HAP-1 (cell line): ENCODE measurements at places on chromosomes 3 and 15.

GRCh38 chr3:107077391-107077790 is 299.8 kb upstream of the CCDC54 start:
- DNase-seq, result no peak

DNA sequence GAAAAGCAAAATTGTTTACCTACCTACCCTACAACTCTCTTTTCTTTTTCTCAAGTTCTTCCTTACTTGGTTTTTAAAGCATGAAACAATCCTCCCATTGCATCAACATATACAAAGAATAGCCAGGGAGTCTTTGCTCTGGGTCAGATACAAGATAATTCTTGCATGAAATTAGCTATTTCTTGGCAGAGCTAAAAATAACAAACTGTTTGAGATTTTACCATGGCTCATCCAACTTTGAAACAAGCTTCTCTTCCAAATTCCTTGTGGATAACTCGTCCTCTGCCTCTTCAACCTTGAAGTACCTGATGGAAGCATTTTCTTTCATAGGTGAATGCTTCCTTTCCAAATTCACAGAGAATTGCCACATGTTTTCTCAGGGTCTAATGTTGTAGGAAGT is 9.2 kb upstream of the CBLB start:
- no peak for DNase-seq

- DNase-seq, result no peak
Observed at GRCh38 chr15:61736790-61737189, 323.5 kb downstream of the VPS13C start.

DNA sequence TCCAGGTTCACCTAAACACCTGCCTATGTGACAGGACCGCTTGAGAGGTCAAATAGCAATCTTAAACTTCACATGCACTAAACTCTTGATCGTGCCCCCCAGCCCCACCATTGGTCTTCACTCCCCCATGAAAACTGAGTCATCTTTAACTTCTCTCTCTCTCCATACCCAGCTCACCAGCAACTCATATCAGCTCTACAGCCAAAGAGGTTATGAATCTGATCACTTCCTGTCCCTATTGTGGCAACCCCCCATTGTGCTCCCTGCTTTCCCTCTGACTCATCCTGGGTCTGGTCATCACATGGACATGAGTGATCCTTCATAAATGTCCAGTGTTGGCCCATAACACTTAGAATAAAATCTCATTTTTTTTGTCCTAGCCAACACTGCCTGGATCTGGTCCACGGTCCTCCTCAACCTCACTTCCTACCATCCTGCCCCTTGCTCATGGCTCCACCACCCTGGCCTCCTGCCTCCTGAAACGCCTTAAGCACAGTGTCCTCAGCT is 103.4 kb upstream of the HACD2 start:
- no peak for DNase-seq

- DNase-seq, result no peak
Observed at GRCh38 chr15:41350057-41350717, 17.5 kb downstream of the NUSAP1 start.

DNA sequence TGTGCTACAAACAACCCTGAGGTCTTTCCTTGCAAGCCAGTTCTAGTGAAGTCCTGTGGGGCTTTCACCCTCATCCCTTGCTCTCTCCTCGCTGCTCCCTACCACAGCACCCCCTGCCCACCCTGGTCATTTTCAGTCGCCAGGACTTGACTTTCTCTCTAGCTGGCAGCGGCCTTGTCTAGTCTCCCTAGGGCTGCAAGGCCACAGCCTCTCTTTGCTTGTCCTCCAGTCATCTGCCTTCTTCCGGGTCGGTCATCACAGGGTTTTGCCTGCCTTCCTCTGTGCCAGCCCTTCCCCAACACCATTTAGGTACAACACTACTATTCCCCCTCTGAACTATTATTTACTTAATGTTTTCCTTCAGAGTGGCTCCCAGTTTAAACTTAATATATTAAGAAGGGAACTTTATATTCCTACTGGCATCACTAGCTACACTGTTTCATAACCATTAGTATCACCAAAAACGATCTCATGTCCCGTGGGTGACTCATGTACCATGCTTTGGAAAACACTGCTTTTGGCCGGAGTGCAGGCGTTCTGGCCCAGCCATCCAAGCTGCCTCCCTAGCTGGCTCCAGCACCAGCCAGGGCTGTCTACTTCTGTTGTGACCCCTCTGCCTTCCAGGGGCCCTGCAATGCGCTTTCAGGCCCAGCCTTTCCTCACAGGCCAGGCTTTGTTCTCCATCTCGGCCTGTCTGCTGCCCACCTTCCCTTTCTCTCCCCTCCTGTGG is 21.4 kb downstream of the FAH start:
- no peak for DNase-seq

DNA sequence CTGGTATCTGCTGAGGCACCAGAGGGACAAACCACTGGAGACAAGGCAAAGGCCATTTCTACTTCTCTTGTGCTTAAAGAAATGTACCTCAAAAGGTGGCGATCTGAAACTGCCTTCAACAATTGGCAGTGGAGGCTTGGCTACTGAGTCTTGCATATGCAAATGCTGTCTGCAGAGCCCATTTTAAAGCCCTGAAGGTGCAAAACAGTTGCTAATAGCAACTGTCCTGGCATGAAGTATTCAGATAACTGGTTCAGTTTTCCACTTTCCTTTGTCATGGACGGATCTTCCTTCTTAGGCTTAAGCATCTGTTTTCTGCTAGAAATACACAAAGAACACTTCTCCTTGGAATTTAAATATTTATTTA is 71.4 kb upstream of the PSMD6 start:
- DNase-seq, result peak; percentile 79

DNA sequence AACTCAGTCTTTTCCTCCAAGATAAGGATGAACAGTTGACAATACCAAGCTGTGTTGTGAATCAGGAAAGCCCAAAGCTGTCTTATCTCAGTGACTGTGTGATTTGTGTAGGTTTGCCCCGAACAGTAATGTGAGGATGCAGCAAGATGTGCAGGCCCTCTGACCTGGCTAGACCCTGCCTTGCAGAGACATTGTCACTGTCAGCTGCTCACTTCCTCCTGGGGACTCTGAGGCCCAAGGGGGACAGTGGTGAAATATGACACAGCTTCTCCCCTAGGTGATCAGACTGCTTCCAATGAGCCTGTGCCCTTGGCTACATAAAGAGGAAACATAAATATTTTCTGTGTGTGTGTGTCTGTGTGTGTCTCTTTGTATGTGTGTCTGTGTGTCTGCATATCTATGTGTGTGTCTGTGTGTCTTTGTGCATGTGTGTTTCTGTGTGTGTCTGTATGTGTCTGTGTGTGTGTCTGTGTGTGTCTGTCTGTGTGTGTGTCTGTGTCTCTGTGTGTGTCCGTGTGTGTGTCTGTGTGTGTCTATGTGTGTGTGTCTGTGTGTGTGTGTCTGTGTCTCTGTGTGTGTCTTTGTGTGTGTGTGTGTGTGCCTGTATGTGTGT is 21.7 kb downstream of the LRRK1 start:
- no peak for DNase-seq

DNA sequence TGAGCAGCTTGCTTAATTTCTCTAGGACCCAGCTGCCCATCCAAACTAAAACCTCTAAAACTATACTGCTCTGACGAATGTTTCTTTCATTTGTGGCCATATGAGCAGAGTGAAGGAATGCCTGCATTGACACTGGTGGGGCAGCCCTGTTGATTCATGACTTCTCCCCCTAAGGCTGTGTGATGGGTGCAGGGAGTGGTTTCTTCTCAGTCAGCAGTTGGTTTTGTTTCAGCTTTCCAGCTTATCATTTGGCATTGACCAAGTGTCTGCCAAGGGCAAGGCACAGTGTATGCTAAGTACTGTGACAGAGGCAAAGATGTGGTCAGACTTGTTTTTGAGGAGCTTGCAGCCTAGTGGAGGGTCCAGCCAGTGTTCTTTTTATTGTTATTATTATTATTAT is 4.7 kb downstream of the ABHD6 start:
- DNase-seq, result no peak

DNA sequence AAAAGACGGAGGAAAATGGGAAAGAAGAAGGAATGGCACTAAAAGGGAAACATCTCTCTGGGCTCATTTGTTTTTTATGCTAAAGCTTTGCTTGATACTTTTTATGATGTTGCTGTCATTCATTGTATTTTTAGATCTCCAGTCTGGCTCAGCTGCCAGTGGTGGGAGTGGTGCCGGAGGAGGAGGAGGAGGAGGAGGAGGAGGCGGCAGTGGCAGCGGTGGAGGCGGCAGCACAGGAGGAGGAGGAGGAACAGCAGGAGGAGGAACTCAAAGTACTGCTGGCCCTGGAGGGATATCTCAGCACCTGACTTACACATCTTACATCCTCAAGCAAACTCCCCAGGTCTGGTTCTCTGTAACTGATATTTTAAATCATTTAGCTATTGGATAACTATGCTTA is 49.6 kb downstream of the MAP6D1 start:
- no peak for DNase-seq

DNA sequence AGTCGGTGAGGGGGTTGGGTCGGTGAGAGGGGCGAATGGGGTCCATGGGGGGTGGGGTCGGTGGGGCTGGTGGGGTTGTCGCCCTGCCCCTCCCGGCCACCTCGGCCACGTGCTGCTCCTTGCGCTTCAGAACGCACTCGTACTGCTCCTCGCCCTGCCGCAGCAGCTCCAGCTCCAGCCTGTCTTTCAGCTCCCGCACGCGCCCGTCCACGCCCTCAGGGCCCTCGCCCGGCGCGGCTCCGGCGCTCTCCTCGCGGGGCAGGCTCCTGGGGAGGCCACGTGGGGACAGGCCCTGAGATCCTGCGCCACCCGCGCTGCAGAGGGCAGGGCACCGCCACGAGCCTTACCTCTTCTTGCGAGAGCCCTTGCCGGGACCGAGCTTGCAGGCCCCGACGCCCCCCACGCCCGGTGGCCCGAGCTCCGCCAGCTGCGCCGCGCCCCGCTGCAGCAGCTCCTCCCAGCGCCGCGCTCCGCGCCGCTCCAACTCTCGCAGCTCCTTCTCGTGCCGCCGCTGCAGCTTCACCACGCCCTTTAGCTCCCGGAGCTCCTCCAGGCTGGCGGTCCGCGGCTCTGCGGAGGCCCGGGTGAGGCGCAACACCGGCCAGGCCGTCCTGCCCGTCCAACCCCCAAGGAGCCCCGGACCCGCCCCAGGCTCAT is 8.2 kb upstream of the ANKRD63 start:
- no peak for DNase-seq

DNA sequence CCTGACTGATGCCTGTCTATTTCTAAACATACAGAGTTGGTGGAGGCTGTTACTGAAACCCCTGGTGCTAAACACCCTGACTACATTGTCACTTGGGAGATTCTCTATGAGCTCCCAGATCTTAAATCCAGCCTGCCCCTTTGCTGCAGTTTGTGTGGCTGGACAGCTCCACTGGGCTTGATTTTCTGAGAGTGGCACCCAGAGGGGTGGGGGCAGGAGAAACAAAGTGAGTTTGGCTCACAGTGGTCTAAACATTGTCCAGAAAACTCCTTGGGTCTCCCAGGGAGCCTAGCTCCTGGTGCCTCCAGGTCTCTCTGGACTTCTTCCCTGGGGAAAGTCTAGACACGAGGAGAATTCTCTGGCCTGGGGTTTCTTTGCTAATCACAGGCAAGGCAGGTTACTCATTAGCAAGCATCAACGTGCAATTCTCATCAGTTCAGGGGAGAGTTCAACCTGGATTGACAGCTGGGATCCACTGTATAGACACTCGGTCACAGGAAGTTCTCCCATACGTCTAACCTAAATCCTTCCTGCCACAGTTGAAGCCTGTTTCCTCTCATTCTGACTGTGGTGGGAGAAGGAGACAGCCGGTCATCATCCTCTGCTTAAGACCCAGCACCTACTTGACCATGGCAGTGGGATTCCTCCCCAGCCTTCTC is 7.1 kb upstream of the DLL4 start:
- DNase-seq, result no peak

DNA sequence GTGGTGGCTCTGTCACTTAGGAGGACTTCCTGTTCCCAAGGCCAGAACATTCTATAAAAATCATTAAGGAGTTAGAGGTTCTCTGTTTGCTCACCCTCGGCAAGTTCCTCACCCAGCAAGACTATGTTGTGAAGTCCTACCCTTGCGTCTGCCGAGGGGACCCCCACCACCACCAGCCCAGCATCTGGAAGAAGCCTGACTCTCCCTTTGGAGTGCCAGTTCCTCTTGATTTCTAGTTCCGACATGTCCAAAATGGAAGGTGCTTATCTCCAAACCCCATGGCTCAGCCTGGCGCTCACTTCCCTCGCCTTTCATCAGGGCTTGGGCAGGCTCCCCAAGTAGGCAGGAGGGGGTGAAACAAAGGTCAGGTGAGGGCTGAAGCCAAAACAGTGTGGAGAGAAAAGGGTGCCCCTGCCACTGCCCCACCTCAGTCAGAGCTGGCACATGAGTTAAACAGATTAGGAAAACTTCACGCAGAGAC is 41.0 kb downstream of the BHLHE40 start:
- DNase-seq, result no peak

DNA sequence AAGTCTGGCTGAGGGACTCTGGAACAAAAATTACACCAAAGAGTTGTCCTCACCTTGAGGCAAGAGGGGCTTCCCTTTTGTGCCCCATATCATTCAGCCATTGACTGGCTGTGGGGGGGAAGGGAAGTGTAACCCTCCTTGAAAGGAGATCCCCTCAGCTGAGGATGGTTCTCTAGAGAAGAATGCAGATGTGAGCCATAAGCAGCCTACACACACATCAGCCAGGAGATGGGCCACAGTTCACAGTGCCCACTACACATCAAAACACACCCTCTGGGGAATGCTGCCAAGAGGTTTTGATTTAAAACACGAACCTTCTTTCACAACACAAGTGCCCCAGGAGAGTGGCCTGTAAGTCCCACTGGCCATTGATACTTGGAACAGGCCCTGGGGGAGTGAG is 231.2 kb upstream of the CTDSPL start:
- DNase-seq, result no peak

- no peak for DNase-seq
Observed at GRCh38 chr3:131925571-131925970, 109.2 kb downstream of the CPNE4 start.

- DNase-seq, result no peak
Observed at GRCh38 chr3:155609586-155609985, 135.3 kb downstream of the PLCH1 start.

DNA sequence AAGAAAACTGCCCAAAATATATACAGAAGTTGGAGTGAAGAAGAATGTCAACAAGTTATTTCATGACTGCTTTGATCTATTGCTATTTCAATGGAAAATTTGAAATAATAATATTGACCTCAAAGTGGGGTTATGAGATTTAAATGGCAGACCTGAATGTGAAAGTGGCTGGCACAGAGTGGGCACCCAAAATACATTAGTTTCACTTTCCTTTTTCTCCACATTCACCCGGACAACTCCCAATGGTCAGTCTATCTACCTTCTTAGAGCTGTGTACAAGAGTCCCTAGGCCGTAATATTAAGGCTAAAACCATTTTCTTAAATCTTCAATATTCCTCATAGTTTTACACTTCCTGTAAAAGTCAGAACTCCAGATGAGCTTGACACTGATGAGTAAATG is 61.6 kb upstream of the ETV5 start:
- DNase-seq, result no peak

- DNase-seq, result peak; percentile 70
Observed at GRCh38 chr15:64459066-64459781, 1.2 kb upstream of the ZNF609 start.

DNA sequence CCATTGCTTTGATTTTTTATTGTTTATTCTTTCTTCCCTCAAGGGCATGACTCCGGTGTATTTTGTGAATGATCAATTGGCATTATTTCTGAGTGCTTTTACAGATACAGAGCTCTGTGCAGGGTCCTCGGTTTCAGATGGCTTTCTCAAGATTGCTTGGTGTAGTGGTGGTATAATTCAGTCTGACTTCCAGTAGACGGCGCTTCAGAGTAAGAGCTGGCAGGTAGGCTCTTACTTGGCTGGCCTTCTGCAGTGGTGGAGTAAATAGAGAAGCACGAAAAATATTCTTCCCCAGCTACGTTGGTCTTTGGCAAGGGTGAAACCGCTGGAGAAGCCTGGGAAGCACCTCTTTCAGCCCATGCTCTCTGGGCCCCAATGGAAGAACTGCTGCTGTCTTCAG is 723.0 kb upstream of the BCHE start:
- DNase-seq, result no peak

GRCh38 chr15:92733090-92733933 is 77.7 kb upstream of the FAM174B start:
- no peak for DNase-seq
